ENCODE measurements at places on chromosomes 3 and 15.

- no peak for DNase-seq
Measured at GRCh38 chr3:159829539-159830227, 159.0 kb upstream of the IL12A start.

GRCh38 chr3:59997583-59997982, 947.8 kb upstream of the CFAP20DC start:
- no peak for DNase-seq

DNA sequence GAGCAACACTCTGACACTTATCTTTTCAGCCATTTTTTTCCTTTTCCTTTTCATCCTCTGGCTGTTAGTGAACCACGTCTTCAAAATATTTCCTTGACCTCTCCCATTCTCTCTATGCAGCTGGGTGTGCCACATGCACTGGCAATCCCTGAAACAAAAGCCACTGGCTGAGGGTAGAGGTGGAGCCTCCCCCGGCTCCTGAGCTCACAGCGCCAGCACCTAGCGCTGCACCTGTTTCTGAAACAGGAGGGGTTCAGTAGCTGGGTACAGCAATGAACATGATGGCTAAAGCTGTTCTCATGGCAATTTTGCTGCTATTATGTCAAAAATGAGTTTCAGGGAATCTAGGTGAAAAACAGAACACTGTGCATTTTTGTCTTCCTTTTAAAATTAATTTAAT, 314.7 kb upstream of the ATP10A start:
- DNase-seq = no peak

- no peak for DNase-seq
Measured at GRCh38 chr15:72824112-72824511, 40.6 kb upstream of the ADPGK start.

Data from T-helper 1 cell (primary cell).